Adipocyte (in vitro differentiated cells): ENCODE measurements at places on chromosomes 2 and 18.
A peak's percentile ranks its signal among the peaks of the same experiment; 100 is the strongest.

DNA sequence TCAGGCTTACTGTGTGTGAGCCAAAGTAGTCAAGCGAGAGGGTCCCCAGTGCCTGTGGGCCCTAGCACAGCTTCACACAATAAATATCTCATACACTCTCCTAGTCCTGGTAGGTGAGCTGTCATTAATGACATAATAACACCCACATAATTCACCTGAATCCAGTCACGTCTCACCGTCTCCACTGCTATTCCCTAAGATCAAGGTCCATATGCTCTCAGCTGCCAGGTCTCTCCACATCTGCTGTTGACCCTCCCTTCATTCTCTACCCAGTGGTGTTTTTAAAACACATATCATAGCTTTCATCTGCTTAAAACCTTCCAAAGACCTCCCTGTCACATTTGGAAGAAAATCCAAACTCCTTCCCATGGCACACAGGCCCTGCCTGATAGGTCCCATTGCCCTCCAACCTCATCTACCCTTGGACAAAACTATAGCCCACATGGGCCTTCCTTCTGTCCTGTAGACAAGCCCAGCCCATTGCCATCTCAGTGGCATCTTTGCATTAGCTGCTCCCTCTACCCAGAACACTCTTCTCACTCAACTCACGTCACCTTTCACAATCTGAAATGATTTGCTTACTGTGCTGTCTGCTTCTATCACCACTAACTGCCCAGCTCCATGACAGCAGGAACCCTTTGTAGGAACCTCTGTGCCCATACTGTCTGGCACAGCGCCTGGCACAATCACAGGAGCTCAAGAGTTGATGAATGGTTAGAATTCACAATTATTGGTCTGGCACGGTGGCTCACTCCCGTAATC, 7.5 kb downstream of the KCNG3 start:
- no peak for DNase-seq

DNA sequence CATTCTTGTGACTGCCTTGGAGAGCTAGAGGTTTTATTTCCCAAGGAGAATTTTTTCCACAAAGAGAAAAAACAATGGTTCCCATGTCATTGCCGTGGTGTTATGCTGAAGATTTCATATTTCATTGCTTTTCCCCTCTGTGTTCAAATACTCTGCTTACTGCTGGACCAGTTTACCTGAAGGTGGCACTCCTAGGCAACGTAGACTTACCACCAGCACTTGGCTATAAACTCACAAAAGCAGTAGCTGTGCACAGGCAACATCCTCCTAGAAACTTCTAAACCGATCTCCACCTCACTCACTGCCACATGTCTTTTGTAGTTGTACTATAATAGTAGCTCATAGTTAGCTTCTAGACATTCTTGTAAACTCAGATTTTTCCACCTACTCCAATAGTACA, 1319.7 kb upstream of the CRIM1 start:
- no peak for DNase-seq

DNA sequence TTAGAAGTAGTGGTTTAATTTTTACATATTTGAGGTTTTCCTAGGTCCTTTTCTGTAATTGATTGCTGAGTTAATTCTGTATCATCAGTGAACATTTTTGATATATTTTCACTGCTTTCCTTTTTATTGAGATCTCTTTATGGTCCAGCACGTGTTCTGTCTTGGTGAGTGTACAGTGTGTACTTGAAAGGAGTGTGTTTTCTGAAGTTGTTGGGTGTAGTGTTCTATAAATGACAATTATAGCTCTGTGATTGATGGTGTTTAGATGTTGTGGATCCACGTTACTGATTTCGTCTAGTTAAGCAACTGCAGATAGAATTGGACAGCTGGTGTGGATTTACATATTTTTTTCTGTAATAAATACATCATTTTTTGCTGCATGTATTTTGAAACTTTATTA, 32.7 kb downstream of the AGFG1 start:
- DNase-seq: no peak

- peak; percentile 86 for DNase-seq
Observed at GRCh38 chr18:58223717-58224424, 179.8 kb downstream of the NEDD4L start.

GRCh38 chr2:85353876-85354285, 447 bp downstream of the RETSAT start:
- DNase-seq: peak; percentile 56

GRCh38 chr2:172944794-172945509, 130.7 kb upstream of the MAP3K20 start:
- DNase-seq: no peak
